ENCODE measurements at places on chromosomes 16 and 17.

DNA sequence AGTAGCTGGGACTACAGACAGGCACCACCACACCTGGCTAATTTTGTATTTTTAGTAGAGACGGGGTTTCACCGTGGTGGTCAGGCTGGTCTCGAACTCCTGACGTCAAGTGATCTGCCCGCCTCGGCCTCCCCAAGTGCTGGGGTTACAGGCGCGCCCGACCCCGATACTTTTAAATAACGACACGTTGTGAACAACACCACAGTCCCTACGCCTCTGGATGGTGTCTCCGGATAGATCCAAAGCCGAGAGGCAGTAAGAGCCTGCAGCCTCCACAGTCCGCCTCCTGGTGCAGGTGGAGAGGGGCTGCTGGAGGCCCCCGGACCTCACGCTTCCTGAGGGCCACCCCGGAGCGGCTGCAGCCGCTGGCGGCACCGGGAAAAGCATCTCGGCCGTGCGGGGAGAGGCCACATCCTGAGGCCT, 741 bp upstream of the TLCD3A start:
- DNase-seq: no peak

DNA sequence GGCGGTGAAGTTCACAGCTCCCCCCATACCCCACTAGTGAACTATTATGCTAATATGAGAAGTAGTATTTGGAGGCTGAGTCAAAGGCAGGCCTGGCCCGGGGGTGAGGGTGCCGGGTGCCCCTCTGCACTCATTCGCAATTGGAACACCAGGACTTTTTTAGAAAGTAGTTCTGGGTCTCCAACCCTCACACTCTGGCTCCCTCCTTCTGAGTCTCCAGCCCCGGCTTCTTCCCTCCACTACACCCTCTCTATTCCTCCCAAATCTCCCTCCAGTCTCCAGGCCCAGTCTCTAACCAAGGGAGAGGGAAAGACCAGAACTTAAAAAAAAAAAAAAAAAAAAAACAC, 11.3 kb upstream of the HOXB2 start:
- DNase-seq: no peak

DNA sequence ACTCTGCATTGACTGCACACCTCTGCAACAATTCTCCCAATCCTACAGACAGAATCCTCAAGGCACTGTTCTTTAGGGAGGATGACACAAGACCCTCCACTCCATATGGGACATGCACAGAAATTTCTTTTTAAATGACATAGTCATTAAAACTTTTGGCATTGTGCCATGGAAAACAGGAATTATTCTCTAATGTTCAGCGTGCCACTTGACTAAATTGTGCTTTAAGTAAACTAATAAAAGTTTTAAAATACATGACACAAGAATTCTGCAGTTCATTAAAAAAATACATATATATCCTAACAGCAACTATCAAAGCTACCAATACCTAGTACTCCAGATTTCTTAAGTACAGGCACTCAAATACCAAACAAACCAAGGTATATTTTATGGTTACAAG, 16.0 kb downstream of the CEP112 start:
- no peak for DNase-seq

- DNase-seq: no peak
These were observed 46.6 kb downstream of the PIK3R5 start for GRCh38 chr17:8918807-8919465.

- no peak for DNase-seq
These were observed 36.1 kb downstream of the MEOX1 start for GRCh38 chr17:43625606-43626005.

DNA sequence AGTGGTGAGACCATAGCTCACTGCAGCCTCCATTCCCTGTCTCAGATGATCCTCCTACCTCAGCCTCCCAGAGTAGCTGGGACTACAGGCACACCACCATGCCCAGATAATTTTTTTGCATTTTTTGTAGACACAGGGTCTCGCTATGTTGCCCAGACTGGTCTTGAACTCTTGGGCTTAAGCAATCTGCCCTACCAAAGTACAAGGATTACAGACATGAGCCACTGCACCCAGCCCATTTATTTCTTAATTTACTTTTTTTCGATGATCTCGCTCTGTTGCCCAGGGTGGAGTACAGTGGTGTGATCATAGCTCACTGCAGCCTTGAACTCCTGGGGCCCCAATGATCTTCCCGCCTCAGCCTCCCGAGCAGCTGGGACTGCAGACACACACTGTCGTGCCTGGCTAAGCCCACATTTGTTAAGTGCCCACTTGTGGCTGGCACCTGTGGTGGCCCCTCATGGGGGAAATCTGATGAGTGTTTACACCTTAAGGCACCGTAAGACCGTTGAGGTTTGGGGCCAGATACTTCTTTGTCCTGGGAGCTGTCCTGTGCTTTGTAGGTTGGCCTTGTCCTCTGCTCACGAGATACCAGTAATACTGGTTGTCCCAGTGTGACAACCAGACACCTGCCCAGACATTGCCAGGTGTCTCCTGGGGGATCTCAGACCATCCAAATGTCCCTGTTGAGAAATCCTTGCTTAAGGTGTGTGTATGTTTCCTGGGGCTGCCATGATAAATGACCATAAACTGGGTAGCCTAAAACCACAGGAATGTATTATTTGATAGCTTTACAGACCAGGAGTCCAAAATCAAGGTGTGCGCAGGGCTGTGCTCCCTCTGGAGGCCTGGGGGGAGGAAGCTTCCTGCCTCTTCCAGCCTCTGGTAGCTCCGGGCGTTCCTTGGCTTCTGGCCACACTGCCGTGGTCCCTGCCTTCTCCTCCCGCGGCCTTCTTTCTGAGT, 141.4 kb upstream of the GSE1 start:
- DNase-seq: no peak

All from GM03348 (cell line).